ENCODE measurements at places on chromosomes 6 and 20.

DNA sequence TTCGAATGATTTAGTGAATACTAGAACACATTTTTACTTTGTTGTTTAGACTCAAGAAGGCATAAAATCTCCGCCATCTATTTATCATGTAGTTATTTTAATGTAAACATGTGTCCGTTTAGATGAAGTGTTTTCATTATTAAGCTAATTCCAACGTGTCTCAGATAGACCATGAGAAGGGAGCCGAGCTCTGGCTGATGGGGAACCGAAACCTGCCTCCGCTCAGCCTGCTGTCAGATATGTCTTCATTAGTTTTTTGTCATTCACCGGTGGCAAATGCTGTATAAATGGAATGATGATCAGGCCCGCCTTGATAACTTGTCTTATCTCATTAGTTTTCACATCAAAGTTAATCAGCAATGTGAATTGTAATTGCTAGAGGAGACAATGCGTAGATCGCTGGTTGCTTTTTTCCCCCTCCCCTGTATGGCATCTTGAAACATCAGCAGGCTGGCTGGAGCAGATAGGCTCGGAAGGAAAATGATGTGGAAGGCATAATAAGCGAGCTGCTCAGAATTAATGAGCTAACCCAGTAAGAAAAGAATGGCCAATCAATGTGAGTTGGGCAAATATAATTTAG lies 136.4 kb downstream of the LINC00237 start:
- no peak for DNase-seq

DNA sequence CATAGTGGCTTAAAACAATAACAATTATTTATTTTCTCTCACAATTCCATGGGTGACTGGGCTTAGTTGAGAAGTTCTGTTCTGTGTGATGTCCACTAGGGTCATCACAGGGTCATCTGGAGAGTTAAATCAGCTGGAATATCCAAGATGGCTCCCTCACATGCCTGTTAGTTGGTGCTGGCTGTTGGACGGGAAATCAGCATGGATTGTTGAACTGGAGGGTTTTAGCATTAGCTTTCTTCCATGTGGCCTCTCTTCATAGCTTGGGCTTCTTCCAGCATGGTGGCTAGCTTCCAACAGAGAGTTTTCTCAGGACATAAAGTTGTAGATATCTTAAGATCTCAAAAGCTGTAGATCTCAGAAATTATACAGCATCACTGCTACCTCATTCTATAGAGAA lies 19.6 kb downstream of the MARCKS start:
- DNase-seq = no peak

DNA sequence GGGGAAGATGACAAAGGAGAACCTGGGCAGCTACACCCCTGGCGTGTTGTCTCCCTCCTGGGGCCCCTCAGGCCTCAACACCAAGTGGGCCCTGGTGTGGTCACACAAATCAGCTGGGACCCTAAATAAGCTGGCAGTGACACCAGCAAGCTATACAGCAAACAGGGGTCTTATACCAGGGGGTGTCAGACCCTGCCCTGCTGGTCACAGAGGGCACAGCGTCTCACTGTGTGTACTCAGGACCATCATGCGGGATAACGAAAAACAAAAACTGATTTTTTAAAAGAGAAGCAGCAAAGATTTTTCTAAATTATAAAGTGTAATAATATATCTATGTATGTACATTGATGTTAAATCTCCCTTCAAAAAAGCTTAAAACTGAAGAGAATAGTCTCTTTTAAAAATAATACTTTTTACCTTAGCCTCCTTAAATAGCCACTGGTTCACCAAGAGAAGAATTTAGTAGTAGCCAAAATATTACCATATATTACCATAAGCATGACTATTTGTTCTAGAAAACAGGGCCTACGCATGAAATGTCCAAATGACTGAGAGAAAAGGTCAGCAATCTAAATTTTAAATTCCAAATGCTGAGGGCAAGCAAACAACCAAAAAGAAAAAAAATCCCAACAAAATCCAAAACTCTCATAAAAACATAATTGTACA lies 220.4 kb downstream of the KIF16B start:
- peak; percentile 17 for DNase-seq

DNA sequence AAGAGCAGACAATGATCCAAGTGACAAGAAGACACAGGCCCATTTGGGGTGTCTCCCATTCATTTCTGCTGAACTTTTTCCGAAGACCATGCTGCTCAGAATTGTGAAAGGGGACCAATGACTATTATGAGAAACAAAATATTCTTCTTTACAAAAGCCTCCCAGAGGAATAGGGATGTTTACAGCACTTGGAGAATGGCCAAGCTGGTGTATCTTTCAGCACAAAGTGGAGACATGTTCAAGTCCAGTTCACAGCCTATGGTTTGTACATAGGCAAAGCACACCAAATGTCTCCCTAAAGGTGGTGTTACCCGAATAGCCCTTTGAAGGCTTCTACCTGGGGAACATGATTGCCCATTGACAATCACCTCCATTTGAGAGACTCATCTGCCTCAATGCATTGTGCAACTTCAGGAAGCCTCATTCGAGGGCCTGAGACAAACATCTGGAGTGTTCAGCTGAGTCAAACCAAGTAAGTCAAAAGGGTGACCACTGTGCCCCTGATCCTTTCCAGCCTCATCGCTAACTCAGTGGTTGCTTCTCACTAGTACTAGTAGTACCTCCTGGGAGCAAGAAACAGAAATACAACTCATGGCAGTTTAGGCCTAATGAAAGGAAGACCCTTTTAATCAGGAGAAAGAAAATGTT lies 451.0 kb upstream of the MARCKS start:
- no peak for DNase-seq

- DNase-seq = no peak
These were observed 67.8 kb downstream of the SYTL3 start for GRCh38 chr6:158717341-158718330.

GRCh38 chr20:17816804-17817587 lies 117.2 kb downstream of the BANF2 start:
- DNase-seq = no peak

DNA sequence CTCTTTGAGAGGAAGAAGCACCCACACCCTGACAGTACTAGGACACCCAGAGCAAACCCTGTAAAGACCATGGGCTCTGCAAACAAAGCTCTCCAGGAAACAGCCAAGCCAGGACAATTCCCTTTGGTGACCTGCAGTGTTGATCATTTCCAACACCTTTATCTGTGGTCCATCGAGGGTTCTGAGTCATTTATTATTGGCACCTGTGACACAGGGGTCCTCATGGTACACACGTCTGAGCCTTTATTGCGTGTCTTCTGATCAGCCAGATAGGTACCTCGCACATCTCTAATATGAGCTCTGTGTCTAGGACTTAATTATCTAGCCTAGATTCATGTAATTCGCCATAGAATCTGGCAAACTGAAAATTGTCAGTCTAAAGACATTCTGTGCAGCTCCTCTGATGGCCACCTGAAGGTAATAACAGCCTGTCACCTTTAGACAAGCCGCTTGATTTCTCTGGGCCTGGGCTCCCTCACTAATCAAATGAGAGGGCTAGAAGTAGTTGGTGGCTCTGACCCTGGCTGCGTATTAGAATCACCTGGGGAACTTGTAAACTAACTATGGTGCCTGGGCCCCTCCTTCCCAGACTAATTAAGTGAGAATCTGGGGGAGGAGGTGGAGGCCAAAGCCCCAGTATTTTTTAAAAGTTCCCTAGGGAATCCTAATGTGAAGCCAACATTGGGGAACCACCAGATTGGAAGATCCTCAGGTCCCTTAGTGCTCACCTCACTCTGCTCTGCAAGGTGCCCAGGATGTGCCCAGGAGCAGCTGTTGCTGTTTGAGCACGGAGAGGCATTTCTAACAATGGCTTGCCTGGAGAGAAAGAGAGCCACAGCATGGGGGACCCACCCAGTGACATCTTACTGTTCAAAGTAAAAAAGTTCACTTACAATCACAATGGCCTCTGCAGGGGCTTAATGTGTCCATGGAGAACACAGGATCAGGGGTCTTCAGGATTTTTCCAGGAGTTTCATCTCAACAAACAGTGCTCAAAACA lies 122.0 kb upstream of the ARID1B start:
- DNase-seq = peak; percentile 68

DNA sequence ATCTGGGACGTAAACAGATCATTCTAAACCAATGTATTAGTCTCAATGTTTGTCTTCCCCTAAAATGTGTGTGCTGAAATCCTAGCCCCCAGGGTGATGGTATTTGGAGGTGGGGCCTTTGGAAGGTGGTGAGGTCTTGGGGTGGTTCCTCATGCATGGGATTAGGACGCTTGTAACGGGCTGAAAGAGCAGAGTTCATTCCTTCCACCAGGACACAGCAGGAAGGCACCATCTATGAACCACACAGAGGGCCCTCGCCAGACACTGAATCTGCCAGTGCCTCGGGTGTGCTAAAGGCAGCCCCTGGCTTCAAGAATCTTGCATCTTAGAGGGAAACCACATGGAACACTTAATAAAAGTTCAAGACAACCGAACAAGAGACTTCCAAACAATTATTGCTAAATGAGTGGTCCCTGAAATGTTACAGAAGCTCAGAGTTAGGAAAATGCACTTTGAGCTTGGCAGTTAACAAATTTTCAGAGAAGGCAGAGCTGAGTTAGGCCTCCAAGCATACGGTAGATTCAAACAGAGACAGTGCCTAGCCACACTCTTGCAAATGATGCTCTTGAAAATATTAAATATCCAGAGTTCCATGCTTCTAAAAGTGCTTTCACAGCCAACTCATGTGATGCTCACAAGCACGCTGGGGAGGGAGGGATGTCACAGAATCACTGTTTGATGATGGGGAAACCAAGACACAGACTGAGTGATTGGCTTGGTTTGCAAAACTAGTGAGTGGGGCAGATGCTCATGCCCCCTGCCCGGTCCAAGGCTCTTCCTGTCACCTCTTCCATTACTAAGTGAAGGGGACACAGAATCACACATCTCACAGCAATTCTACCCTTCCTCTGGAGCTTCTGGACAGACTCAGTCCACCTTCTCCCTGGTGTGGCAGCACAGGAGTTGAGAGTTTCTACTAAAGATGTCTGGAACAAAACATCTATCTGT lies 27.4 kb downstream of the TBC1D7 start:
- DNase-seq = no peak

GRCh38 chr6:25497383-25498040 lies 154.5 kb upstream of the SCGN start:
- no peak for DNase-seq

- DNase-seq = no peak
These were observed 155.5 kb downstream of the PTPRK start for GRCh38 chr6:128364766-128365519.

- DNase-seq = peak; percentile 67
These were observed 170.8 kb downstream of the SASH1 start for GRCh38 chr6:148513145-148514071.

- DNase-seq = peak; percentile 60
These were observed 1.9 kb downstream of the TRIB3 start for GRCh38 chr20:382291-383115.

DNA sequence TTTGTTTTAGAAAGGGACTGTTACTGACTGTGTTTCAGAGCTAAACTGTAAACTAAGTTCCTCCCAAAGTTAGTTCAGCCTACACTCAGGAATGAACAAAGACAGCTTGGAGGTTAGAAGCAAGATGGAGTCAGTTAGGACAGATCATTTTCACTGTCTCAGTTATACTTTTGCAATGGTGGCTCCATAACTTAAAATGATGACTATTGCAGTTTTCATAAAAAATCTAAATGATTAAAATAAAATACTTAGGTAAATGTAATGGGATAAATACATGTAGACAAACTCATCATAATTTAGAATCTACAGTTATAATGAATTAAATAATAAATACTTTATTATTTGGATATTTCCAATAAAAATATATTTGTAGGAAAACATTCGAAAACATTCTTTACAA lies 590.6 kb downstream of the EPHA7 start:
- DNase-seq = no peak

- DNase-seq = no peak
These were observed 36.1 kb downstream of the EYA2 start for GRCh38 chr20:46930640-46931339.

- DNase-seq = no peak
These were observed 91.1 kb upstream of the THBS2 start for GRCh38 chr6:169344750-169345065.

DNA sequence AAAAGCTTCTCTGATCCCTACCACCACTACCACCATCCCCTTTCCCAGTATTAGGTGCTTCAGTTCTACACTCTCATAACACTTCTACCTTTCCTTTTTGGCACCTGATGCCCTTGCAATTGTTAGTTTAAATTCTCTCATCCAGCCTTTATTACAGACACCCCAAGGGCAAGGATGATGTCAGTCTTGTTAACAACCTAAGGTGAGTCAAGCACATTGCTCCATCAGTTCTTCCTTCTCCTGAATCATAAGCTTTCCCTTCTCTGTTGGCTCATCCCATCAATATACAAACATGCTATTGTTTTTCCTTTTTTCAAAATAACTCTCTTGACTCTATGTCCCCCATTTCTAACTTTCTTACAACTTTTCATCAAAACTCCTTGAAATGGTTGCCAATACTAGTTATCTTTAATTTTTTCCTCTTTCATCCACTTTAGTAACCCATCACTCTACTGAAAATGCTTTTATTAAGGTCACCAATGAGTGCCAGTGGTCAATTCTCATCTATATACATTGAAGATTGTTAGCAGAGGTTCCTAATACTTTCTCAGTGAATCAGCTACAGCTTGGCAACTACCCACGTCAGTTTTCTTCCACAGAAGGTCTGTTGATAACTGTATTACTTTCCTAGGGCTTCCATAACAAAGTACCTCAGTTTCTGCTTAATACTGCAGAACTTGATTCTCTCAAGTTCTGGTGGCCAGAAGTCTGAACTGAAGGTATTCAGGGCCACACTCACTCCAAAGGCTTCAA lies 97.1 kb upstream of the FLRT3 start:
- DNase-seq = no peak

GRCh38 chr6:170100046-170100445 lies 190.8 kb downstream of the DLL1 start:
- DNase-seq = peak; percentile 42

GRCh38 chr6:10659699-10660348 lies 34.6 kb downstream of the C6orf52 start:
- DNase-seq = peak; percentile 36

DNA sequence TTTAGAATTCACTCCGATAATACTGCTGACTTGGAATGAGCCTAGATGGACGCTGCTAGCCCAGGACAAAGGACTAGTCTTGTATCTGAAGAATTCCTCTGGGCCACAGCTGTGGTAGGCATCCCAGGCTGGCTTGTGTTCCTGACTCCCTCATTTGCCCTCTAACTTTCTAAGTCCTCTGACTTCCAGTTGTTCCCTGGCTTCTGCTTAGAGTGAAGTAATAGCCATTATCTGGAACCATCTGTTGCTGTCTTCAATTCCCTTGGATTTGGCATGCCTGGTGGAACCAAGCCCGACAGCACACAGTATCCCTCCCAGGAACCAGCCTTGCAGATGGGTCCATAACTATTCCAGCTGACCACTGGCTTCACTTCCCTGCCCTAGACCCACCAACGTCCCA lies 376.0 kb downstream of the SYNE1 start:
- no peak for DNase-seq

Data from H7 (cell line).